CD4-positive, alpha-beta T cell treated with Interferon gamma for 1 hour (primary cell): ENCODE measurements at places on chromosomes 6 and 20.

DNA sequence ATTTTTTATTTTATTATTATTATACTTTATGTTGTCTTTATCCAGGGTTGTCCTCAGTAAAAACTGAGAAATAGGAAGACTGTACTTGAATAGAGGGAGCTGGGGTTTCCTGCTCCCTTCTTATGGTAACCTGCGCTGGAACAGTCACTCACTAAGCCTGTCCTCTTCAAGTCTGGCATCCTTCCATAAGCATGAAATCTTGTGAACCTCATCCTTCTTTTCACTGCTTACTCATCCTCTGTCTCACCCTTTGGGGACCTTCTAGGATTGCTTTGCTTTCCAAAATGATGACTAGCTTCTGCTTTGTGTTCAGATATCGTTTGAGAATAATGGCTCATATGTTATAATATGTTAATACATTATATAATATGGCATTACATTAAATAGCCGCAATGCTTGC is 90.6 kb downstream of the C6orf118 start:
- DNase-seq, result no peak

GRCh38 chr6:137647762-137648447 is 153.7 kb upstream of the OLIG3 start:
- DNase-seq, result no peak

DNA sequence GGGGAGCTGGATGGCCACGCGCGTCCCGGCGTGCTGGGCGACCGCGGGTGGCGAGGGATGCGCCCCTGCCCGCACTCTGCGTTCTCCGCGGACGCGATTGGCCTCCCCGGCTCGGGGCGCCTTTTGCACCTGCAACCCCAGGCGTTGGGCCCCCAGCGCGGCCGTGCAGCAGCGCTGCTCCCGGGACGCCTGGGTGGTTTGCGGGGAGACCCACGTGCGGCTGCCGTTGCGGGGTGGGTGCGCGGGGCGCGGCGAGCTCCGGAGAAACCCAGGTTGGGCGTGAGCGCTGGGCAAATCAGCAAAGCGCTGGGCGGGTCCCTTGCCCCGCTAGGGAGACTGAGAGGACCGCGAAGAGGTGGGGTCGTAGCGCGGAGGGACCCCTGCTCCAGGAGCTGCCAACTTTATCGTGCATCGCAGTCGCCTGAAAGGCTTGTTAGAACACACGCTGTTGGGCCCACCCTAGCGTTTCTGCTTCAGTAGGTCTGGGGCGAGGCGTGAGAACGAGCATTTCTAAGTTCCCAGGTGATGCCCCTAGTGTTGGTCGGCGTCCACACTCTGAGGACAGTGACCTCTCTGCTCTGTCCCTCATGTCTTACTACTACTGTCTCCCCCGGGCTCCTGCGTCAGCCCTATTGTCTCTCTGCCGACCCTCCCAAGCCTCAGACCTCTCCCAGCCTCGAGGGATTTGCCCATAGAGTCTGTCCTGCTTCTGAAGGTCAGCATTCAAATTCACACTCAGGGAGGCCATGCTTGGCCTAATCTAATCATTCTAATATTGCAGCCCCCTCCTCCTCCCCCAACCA is 538 bp upstream of the ZFP64 start:
- DNase-seq, result peak; percentile 14

GRCh38 chr6:39197922-39198500 is 31.3 kb downstream of the KCNK5 start:
- no peak for DNase-seq

- DNase-seq, result no peak
Measured at GRCh38 chr6:132228894-132229293, 172.4 kb downstream of the MOXD1 start.

GRCh38 chr6:43915208-43915869 is 145.3 kb downstream of the VEGFA start:
- no peak for DNase-seq

- DNase-seq, result no peak
Measured at GRCh38 chr6:33772082-33772830, 16.7 kb downstream of the LEMD2 start.

DNA sequence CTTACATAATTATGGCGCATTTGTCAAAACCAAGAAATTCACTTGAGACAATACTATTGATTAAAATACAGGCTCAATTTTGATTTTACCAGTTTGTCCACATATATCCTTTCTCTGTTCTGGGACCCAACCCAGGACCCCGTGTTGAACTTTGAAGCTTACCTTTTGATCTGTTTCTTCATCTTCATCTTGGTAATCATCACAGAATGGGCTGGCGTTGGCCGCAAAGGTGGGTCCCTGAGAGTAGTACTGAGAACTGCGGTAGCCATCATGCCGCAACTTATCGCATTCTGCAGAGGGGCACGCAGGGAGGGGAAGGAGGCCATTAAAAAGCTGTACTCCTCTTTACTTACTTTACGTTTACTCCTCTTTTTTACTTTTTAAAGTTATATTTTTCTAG is 26.1 kb downstream of the NHSL1 start:
- no peak for DNase-seq
